Endothelial cell of umbilical vein (primary cell): ENCODE measurements at places on chromosomes 3 and 15. TPM values are rescaled to one million over a fixed set of nuclear protein-coding genes. Genes with fewer than 3 reads are reported as not detected.

GRCh38 chr15:79811406-79812405 lies 85.1 kb downstream of the MTHFS start:
- DNase-seq = no peak

DNA sequence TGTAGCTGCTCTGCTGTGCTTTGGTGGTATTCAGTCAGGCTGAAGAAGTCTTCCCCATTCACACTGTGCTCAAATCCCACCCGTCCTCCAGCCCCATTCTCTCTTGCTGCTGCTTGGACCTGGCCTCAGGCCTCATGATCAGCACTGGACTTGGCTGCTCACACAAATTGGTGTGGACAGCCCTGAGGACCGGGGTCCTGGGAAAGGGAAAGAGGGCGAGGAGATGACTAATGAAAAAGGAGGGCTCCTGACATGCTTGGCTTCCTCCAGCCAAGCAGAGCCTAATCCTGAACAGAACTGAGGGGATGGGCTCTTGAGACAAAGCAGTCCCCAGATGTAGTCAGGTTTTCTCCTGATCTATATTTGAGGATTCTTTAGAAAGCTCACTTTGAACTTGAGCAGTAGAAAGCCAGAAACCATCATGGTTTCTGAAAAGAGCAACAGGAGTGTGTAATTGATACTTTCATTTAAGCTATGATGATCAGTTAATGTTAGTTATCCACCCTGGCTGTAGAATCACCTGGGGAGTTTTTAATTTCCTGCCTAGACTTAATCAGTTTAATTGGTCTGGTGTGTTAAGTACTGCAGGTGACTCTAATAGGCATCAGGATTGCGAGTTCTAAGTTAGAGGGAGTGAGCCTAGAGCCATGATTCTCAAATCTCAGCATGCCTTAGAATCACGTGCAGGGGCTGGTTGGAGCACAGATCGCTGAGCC lies 79.4 kb upstream of the THBS1 start:
- DNase-seq = no peak

GRCh38 chr3:69425249-69425648 lies 39.4 kb upstream of the FRMD4B start:
- peak; percentile 69 for DNase-seq

DISP2 gene
- 0.65 and 1.2 TPM in 2 replicates for total RNA-seq
